Stimulated activated CD4-positive, alpha-beta T cell treated with anti-CD3 and anti-CD28 coated beads, Interleukin-2, amount 100 ng/mL, for 4 hours (primary cell): ENCODE measurements at places on chromosomes 16 and 17.

DNA sequence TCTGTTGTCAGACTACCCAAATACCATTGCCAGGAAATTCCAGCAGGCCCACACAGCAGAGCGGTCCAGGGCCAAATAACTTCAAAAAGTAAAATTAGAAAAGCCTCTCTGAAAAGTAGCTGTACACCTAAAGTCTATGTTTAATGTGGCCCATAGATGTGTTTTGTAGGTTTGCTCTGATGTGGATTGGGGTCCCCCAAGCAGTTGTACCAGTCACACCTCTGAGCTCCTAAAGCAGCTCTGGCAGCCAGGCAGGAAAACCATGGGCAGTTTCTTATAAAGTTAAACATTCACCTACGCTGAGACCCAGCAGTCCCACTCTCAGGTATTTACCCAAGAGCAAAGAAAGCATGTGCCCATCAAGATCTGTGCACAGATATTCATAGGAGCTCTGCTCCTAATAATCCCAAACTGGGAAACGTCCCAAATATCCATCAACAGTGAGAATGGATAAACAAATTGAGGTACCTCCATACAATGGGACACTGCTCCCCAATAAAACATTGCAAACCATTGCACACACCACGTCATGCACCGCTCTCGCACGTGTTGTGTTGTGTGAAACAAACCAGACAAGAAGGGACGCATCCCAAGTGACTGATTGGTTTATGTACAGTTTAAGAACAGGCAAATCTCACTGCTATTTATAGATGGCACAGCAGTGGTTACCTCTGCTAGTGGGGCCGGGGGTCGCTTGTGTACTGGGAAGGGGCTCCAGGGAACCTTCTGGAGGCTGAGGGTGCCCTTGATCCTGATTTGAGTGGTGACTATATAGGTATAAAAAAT, 15.8 kb upstream of the PRM1 start:
- no peak for DNase-seq

- DNase-seq = no peak
These were observed 12.0 kb downstream of the SNN start for GRCh38 chr16:11679941-11680911.

DNA sequence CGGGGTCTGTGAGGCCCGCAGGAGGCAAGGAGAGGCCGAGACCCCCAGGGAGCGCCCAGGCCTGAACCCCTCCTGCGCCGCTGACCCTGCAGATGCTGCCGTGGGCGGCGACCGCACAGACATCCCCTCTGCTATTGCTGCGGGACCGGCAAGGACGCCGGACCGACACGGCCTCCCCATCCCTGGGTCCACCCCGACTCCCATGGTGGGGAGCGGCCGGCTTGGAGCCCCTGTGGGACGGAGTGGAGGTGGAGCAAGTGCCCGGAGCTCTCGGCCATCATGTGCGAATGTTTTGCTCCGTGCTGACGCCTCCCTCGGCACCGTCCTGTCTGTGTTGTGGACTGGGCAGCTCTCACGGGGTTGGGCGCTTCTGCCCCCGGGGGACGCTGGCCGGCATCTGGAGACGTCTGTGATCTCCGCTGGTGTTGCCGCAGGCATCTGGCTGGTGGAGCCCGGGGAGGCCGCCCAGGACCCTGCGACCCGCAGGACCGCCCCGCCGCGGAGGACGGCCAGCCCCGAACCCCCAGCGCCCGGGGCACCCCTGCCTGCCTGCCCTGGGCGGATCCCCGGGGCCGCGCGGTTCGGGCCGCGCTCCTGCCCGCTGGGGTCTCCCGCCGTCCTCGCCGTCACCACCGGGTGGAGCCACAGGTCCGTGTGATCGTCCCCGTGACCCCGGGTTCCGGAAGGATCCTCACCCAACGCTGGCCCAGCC, 12.8 kb upstream of the GNG13 start:
- DNase-seq = peak; percentile 24

- DNase-seq = no peak
These were observed 13.8 kb downstream of the ELMO3 start for GRCh38 chr16:67212766-67213165.

DNA sequence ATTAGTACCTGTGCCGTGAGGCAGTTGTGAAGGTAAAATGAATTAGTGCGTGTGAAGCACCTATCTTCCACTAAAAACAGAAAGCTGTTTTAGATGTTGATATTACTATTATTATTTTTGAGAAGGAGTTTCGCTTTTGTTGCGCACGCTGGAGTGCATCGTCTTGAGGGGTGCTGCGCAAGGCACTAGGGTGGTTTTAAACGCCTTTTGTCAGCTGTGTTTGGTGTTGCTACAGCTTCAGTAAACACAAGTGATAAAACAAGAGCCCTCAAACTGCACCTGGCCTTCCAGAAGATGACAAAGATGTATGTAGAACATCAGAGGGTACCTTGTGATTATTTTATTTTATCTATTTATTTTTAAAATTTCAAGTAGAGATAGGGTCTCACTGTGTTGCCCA, 38.2 kb downstream of the PLCG2 start:
- no peak for DNase-seq

DNA sequence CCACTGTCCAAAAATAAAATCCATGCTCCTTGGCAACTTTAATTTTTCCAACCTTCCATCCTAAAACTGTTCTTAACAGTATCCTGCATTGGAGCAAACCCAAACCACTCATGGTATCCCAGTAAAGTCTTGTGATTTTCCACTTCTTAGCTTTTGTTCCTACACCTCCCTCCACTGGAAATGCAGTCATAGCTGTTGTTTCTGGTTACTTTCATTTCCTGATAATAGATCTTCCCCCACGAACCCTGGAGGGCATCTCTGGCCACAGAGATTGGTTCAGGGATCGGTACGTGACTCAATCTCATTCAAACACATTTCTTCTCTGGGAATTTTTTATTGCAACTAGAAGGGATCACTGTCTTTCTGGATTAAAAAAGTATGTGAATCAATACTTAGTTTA, 276.0 kb downstream of the GRIN2A start:
- no peak for DNase-seq

DNA sequence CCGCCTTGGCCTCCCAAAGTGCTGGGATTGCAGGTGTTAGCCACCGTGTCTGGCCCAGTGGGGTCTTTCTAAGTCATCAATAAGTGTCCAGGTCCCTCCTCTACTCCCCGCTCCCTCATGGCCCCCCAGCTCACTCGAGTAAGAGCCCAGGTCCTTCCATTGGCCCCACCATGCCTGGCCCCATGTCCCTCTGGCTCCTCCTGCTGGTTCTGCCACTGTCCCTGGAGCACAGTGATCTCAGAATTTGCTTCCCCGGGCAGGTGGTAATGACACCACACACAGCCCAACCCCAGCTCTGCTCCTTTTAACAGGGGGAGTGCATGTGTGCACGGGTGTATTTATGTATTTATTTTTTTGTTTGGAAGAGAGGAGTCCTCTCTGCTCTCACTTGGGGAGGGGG, 19.6 kb downstream of the MGAT5B start:
- no peak for DNase-seq
